Activated T-cell treated with anti-CD3 and anti-CD28 coated beads for 1 hour (primary cell): ENCODE measurements at places on chromosomes 1 and 21.

DNA sequence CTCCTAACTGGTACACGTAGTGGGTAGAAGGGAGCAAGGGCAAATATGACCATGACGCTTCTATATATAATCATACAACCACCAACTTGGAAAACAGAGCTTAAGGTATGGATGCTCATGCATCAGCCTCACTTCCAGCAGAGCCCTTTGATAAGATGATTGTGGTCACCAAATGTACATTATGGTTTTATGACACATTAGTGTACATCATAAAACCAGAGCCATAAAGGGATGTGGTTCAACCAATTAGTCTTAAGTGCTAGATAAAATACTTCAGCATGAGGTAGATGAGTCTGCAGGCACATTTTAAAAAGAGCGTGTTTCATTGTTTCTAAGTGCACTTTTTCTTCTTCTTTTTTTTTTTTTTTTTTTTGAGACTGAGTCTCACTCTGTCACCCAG, 43.7 kb downstream of the NIBAN1 start:
- no peak for DNase-seq

DNA sequence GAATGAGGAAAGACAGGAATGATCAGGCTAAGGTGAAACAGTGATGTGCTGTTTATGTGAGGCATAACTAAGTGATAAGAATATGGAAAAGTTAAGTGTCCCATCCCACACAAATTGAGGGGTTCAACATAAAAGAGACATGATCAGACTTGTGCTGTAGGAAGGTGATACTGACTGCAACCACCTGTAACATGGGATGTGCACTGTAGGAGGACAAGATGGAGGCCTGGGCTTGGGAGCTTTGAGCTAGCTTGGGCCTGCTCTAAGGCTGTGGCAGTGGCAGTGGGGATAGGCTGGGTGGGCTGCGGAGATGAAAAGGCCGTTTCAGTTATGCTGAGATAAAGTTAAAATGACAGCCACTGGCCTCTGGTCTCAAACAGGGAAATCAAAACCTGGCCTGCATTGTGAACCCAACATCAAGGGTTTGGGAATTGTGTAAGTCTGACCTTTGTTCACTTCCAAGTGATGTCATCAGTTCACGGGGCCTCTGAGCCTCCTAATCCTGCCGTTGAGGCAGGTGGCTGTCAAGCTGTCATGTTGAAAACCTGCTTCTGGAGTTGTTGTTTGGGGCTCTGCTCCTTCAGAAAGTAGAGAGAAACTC, 61.2 kb upstream of the TENT5C start:
- DNase-seq, result no peak

DNA sequence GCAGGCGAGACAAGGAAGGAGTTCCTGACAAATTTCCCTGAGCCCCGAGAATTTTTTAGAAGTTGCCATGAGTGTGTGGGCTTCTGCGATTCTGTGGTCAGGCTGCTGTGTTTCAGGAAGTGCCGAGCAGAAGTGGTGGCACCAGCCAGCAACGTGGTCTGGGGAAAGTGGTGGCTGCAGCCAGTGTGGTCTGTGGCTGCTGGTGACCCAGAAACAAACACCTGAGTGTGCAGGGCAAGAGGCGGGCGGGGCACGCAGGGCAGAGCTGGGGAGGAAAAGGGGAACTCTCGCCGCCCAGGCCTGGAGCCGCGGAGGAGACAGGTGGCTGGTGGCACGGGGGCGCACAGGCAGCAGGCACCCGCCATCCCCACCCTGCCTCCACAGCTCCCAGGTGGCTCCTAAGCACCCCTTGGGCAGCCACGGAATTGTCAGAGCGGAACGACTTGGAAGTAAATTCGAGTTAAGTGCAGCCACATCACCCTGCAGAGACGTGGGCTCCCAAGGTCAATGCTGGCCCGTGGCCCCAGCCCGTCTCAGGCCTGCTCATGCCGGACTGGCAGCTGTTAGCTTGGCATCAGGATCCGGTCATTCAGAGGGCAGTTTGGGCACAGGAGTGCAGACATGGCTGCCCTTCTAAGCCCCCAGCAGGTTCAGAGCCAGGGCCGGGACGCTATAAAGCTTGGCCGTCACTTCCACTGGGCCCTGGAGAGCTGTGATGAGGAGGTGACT, 25.1 kb downstream of the PRDM16 start:
- DNase-seq, result no peak

DNA sequence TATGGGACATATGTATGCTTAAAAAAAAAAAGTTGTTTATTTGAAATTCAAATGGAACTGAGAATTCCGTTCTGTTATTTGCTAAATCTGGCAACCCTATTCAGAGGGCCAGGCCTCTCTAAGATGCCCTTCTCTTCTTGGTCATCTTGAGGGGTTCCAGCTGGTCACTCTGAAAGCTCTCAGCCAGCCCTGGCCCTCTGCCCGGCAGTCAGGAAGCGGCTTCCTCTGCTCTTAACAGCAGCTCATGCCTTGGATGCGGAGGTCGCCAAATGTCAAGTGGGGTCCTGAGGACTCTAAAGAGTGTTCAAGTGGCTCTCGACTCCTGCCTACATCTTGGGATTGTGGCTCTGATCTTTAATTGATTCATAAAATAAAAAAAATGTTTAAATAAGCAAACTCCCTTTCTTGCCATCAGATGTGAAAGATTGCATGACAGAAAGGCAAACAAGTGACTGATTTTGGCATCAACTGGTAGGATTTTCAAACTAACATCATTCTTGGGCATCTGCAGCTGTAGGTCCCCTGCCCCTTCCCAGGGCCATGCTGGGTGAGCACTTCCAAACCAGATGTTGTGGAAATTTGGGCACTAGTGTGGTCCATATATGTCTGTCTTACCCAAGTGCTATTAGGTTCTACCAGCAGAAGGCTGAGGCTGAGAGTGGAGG, 130.8 kb downstream of the PRDM2 start:
- DNase-seq, result no peak

DNA sequence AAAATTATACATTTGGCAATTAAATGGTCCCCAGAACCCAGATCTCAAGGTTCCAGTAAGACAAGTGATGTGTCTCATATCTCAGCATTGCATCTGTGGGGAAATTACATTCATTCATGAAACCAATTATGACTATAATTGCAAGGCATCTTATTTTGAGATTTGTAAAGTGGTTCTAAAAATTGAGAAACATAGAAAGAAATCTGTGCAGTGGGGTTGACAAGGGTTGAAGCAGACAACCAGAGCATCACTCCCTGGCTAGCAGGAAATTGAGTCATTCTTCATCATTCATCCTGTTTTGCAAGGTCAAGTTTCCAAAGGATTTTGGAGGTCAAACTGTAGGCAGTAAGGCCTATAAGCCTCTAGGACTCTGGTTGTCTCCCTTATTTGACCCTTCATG, 25.1 kb upstream of the MROH9 start:
- DNase-seq, result no peak

DNA sequence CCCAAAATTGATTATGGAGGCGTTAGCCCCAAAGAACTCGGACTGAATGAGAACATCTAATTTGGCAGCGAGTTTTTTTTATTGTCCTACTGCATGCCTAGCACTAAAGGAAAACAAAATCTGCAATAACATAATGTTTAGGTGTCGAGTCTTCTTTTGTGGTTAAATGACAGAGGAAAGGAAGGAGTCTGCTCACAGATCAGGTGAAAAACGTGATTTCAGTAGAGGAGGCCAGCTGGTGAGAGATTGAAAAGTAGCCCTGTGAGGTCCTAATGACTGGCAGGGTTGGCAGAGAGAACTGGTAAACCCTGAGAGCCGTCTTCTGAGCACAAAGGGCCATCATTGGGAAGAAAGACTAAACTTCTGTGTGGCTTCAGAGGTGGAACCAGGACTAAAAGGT, 24.2 kb downstream of the WDTC1 start:
- no peak for DNase-seq

DNA sequence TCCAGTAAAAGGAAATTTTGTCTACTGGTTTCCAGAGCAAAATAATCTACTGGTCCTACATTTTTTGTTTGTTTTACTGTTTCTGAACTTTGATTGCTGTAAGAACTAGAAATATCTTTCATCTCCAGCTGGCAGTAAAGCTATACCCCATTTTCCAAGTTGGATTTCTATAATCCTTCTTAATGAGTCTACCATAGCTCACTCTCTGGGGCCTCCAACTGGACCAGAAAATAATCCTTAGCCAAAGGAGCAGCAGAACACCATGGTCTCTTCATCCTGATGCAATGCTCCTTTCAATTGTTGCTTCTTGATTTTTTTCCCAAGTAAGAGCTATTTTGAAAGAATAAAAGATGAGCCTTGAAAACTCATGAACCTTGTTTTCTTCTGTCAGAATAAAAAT, 110.0 kb upstream of the COL11A1 start:
- DNase-seq, result no peak

GRCh38 chr1:175678471-175678870, 64.9 kb downstream of the TNR start:
- DNase-seq, result no peak

GRCh38 chr21:43192501-43193081, 23.8 kb downstream of the CRYAA start:
- DNase-seq, result no peak

DNA sequence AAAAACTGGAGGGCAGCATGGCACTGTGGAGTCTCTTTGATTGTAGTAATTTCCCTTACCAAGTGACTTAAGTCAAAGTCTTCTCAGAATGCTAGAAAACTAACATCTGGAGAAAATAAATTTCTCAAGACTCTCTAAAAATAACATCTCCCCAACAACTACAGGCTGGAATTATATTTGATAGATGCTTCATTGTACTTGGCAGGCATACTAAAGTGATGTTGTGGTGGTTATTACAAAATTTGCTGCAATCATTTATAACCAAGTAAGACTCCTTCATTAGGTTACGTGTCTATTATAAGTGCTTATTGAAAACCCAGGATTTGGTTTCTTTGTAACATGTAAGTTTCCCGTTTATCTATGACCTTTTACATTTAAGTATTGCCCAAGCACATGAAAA, 132.9 kb upstream of the NRIP1 start:
- DNase-seq, result no peak

GRCh38 chr1:228076796-228077430, 5.6 kb upstream of the ARF1 start:
- DNase-seq, result no peak

DNA sequence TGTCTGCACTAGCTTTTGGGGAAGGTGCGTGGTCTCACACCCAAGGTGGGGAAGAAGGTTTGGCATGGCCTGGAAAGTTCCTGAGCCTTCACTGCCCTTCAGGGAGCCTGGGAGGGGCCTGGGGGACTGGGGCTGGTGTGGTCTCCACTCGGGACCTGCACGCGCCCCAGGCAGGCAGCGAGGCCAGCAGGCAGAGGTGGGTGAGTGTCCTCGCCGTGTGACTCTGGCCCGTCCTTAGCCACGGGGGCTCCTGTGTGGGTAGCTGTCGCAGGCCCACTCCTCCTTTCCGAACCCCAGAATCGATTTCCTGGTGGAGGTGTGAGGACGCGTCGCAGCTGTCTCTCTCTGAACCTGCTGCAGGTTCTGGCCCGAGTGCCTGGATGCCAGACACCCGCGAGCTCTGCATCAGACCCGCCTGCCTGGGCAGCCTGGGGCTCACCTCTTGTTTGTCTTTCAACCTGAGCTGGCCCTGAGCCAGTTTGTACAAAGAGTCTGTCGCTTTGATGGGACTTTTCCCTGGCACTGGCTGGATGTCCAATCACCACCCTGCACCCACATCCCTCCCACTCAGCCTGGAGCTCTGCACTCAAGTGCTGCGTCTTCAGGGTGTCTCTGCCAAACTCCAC, 36.0 kb upstream of the SLC19A1 start:
- no peak for DNase-seq

DNA sequence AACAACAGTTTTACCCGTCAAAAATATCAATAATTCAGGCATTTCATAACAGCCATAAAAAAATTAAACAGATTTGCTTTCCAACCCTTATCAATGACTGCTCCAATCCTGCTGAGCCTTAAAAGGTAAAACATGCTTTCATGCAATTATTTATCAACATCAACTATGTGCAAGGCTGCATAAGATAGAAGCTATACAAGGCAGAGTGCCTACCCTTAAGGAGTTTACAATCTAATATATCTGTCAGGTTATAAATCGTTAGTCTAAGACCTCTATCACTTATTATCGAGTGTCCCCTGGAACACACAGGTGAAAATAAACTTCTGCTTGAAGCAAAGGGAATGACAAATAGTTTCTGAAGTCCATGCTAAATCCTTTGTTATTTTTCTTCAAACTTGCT, 1.8 kb downstream of the ERRFI1 start:
- DNase-seq, result no peak

DNA sequence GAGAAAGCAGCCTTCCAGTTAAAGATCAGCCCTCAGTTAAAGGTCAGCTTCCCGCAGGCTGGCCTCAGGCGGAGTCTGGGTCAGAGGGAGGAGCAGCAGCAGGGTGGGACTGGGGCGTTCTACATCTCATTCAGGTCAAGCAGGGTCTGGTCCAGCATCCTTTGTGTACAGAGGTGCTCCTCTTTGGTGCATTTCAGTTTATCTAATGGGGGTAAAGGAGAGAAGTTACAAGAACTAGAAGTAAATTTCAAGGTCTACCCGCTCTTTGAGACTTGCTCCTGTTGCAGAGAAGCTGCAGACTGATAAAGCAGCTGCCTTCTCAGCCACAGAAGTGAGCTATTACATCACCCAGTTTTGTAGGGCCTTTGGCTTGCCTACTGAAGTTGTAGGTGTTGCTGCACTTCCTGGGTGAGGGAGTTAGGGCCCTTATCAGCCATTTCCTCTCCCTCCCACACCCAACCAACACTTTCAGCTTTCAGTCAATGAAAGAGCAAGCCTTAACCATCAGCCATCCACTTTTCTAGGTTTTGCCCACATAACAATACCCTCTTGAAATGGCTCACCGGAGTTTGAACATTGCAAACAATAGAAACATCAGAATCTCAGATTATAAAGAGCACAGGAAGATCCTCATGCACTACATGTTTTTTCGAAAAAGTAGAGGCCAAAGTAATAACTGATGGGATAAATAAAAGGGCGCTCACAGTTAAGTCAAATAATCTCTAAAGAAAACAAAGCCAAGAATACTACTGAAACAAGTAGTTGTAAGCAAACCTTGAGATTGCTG, 2.8 kb upstream of the NUP210L start:
- peak; percentile 46 for DNase-seq

GRCh38 chr1:66275601-66276023, 258.3 kb upstream of the SGIP1 start:
- no peak for DNase-seq

- DNase-seq, result no peak
These were observed 351.4 kb downstream of the ZNF326 start for GRCh38 chr1:90346349-90346748.

DNA sequence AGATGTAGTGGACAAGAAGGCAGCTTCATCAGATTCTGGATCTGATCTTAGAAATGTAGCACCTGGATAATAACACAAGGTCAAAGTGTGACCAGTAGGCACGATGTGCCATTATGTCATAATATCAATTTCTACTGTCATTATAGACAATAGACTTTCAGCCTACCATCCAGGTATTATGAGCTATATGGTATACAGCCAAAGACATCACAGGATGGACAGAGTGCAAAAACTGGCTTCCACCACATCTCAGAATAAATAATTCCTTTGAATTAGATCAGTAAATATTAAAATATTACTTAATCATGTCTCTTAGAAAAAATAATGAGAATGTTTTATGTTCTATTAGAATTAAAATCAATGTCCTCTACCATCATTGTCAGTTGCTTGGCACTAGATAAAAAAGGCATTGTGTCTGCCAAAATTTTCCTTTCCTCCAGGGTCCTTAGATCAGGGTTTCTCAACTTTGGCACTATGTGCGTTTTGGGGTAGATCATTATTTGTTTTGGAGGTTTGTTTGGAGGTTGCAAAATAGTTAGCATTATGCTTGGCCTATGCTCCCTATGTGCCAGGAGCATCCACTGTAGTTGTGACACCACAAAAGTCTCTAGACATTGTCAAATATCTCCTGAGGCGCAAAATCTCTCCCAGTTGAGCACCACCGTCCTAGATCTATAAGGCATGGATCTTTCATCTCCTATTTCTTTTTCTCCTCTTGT, 86.7 kb upstream of the NRIP1 start:
- DNase-seq, result no peak
